ENCODE measurements at places on chromosomes 7 and 10.
A peak's percentile ranks its signal among the peaks of the same experiment; 100 is the strongest.

DNA sequence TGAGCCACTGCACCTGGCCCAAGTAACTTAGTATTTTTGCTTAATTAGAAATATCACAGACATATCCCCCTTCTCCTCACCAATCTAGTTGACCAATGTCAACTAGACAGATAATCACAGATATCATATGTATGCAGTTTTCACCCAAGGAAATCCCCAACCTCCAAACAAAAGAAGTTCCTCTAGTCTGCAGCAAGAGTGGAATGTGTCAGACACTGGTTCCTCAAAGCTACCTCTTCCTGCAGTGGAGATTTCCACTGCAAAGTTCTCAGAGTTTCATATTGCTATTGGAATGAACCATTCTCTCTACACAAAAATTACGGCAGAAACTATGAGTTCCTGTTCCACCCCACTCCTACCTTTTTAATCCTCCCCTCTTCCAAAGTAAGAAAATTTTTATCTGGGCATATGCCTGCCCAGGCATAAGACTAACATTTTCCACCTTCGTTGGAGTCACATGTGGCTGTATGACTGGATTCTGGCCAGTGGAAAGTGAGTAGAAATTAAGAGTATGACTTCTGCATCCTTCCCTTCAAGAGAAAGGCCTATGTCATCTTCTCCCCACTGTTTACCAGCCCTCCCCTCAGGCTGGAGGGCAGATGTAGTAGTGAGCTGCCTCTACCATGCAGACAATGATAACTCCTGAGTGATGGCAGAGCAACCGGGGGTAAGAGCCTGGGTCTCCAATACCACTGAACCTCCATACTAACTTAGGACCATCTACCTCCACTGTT, 103.0 kb downstream of the MYOF start:
- peak; percentile 21 for DNase-seq

DNA sequence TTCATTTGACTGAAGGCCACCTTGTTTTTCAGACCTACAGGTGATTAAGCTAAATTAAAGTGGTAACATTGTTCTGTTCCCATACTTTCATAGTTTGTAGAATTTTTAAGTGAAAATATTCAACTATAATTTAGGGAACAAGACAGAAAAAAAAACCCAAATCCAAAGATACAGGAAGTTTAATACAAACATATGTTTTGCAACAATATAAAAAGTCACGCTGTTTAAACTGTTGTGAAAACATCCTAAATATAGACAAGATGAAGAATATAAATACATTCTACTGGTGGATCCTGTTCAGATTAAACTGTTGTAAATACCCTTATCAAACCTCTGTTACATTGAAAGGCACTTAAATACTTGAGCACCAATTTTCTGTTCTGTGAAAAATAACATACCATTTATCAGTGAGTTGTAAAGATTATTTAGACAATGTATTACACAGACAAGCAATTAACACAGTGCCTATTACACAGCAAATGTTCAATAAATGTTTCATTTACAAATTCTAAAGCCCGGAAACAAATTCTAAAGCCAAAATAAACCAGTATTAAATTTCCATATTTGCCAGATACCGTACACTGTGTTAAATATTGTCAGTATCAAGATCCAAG, 14.2 kb downstream of the ASZ1 start:
- DNase-seq: no peak

GRCh38 chr7:50069613-50070012, 23.4 kb downstream of the ZPBP start:
- no peak for DNase-seq

DNA sequence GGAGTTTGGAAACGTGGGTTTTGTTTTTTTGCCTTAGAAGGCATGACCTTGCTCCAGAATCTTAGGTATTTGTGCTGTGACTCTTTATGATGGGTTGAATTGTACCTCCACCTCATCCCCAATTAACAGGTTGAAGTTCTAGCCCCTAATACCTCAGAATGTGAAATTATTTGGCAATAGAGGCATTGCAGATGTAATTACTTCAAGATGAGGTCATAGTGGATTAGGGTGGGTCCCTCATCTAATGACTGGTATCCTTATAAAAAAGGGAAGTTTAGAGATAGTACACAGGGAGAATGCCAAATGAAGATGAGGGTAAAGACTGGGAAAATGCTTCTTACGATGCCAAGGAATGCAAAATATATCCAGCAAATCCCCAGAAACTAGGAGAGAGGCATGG, 3.0 kb upstream of the FAM200A start:
- no peak for DNase-seq

GRCh38 chr10:130141878-130142277, 5.7 kb downstream of the GLRX3 start:
- no peak for DNase-seq

- DNase-seq: no peak
These were observed 15.9 kb downstream of the KPNA7 start for GRCh38 chr7:99191869-99192596.

DNA sequence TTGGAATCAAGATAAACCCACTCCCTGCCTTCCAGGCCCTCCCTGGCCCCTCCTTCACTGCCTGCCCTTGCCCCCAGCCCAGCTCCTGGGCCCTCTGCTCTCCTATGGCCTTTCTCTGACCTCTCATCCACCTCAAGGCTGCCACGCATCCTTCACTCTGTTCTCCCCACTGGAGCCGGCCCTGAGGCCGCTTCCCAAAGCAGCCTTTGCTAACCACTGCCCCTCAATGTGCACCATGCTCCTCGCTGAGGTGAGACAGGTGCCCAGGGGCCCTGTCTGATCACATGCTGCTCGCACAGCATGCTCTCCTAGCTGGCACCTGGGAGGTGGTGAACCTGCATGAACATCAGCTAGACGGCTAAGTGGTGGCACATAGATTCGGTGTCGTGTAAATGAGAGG, 138.5 kb upstream of the RET start:
- DNase-seq: no peak

- no peak for DNase-seq
These were observed 150.7 kb downstream of the CFTR start for GRCh38 chr7:117630501-117630900.

- DNase-seq: no peak
These were observed 1.2 kb downstream of the PLEKHA1 start for GRCh38 chr10:122375679-122376160.

- DNase-seq: no peak
These were observed 32.5 kb downstream of the PRKAR2B start for GRCh38 chr7:107076781-107077698.

- DNase-seq: no peak
These were observed 32.7 kb downstream of the STK17A start for GRCh38 chr7:43615558-43616145.
